ENCODE measurements at places on chromosomes 2 and 18.
A peak's percentile ranks its signal among the peaks of the same experiment; 100 is the strongest.

GRCh38 chr2:205119136-205119535 lies 563.2 kb upstream of the NRP2 start:
- no peak for DNase-seq

GRCh38 chr2:124091721-124092120 lies 66.6 kb downstream of the CNTNAP5 start:
- no peak for DNase-seq

DNA sequence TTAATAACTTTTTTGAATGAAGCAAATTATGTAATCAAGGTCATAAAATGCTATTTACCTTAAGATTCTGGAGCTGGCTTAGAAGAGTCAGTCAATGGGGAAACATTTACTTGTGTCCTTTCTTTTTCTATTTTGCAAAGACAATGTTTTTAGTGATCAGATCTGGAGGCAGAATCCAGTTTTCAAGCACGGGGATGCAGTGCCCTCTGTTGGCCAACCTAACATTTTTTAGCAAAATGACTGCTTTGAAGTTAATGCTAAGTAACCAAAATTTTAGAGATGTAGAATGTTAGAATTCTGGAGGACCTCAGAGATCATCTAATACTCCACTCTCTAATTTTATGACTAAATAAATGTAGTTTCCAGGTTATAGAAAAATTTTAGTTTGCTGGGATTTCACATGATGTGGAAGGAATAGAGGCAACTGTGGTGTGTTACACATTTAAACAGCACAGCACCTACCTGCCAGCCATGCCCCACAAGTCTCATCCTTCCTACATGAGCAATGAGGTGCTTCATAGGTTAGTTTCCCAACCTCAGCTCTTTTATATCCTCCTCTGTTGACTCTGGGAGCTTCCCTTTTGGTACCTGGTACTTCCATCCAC lies 23.6 kb upstream of the SLC9A4 start:
- no peak for DNase-seq

GRCh38 chr2:70450641-70451250 lies 102.9 kb downstream of the TGFA start:
- no peak for DNase-seq

DNA sequence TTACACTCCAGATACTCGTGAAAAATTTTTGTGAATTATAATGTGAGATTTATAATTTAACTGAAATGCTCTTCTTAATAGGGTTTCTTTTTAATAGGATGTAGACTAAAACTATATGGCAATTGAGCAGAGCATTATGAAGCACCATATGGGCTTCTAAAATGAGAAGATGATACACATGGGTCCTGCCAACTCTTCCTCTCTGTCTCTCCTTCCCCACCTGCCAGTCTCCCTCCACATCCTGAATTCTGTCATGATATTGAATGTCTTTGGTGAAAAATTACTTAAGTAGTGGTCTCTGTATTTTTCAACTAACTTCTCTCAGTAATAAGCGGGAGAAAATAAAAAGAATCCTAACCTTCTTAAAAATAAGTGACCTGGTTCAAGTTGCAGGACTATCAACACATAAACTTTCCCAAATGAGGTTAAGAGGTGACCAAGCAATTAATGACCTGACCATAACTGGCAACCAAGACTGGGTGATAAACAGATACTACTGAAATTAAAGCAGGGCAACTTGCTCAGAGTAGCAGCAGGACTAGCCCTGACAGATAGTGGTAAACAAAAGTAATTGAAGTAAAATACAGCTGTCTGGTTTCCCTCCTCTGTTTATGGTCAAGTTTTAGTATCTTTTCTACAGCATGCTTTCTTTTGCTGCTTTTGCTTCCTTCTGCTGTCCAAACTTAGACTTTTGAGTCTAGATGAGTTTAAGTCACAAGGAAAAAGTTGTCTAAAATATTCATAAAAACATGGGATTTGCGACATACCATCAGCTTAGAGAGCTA lies 117.1 kb upstream of the PDE1A start:
- no peak for DNase-seq

- DNase-seq, result no peak
Observed at GRCh38 chr2:204172145-204172600, 235.6 kb downstream of the ICOS start.

DNA sequence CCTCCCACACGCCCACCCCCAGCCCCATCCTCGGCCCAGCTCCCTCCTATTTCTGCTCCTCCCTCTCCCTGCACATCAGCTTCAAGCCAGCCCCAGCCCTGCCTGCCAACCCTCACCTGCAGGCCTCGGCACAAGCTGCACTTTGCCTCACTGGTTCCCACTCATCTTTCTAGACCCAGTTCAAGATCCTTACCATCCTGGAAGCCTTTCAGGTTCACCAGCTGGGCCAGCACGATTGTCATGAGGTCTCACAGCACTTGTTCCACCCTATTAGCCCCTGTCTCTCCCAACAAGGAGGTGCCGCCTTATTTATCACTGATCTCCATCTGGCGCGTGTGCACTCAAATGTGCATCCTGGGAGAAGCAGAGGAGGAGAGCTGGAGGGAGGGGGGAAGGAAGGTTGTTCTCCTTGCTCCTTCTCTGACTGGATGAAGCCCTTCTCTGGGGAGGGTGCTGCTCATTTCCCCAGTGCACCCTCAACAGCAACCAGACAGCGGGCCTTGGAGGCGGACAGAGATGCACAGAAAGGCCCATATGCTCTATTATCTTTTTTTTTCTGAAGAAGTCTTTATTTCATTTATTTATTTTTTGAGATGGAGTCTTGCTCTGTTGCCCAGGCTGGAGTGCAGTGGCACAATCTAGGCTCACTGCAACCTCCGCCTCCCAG lies 15.5 kb upstream of the BIN1 start:
- no peak for DNase-seq

DNA sequence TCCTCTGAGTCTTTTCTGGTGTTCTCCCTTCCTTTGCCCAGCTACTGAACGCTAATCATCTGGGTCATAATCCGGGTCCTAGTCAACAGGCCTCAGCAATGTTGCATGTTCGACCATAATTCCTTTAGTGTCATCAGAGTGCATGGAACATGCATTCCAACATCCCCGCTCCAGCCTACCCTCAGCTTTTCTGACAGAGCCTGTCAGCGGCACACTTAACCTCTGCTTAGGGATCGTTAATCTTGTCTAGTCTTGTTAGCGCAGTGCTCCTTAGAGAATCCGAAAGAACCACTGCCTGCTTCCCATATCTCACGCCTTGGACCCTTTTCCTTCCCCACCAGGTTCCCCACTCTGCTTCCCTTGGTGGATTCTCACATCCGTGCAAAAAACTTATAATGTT lies 767.9 kb upstream of the ID2 start:
- no peak for DNase-seq

DNA sequence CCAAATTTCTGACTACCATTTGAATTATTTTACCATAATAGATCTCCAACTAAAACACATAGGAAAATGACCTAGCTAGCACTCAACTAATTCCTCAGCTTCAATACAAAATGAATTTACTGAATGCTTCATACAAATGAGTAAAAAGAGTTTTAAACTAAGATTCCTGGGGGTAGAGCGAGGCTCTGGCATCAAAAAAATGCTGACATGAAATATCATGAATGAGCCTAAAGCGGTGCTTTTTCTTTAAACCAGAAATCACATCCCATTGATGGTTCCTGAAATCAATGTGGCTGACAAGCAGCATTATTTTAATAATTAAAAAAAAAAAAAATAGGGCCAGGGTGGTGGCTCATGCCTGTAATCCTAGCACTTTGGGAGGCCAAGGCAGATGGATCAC lies 32.1 kb downstream of the WDR33 start:
- DNase-seq, result no peak

- DNase-seq, result no peak
Observed at GRCh38 chr2:28486526-28486925, 9.3 kb upstream of the PLB1 start.

DNA sequence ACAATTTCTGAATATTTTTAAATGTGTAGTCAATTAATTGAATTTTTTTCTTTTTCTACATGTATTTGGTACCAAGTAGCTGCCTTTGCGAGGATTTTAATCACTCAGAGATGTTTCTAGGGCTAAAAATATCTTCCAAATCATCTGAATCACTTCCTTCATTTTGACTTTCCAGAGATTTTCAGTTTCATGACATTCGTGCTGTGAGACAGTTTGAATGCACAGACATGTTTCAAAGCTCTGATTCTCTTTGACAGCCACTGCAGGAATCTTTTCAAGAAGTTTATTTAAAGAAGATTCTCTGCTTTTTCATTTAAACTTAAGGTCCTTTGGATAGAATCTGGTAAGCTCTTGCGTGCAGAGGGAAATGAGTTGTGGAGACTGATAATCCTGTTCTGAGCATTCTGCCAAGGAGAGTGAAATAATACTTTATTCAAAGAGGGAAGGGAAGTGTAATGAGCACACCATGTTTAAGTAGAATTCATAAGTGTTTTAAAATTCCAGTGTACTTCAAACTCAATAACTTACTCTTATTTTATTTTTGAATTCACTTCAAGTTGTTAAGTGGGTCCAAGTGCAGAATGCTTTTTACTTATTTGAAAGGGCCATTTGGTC lies 9.7 kb downstream of the CYBRD1 start:
- no peak for DNase-seq

DNA sequence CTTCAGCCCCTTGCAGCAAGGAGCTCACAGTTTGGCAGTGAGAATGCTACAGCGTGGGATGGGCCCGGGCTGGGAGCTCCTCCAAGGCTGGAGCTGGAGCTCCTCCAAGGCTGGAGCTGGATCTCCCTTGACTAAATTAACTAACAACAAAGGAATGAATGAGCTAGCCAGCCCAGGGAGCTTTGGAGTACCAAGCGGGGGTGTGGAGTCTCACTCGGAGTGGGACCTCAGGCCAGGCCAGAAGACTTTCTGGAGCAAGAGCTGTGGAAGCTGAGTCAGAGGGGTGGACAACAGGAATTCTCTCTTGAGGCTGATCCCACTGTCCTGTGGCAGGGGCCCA lies 244.7 kb upstream of the HS6ST1 start:
- DNase-seq, result no peak

- no peak for DNase-seq
Observed at GRCh38 chr2:200054681-200055468, 99.5 kb downstream of the MAIP1 start.

- DNase-seq, result no peak
Observed at GRCh38 chr2:26530696-26531095, 52.8 kb upstream of the OTOF start.

DNA sequence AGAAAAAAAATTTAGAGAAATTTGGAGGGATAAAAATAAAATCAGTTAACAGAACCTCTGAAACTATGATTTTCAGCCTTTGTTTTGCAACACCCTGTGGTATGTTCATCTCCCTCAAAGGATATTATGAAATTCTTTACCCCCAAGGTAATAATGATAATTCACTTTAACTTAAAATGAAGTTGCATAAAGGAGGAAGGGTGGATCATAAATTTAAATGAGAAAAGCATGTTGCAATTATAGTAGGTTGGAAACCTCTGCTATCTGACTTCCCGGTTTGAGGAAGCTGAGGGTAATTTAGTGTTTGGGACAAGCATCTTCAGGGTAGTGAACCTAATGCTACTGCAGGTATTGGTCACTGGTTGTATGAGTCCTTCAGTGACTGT lies 102.9 kb downstream of the BABAM2 start:
- DNase-seq, result no peak

- no peak for DNase-seq
Observed at GRCh38 chr2:28300485-28301341, 91.9 kb upstream of the FOSL2 start.

DNA sequence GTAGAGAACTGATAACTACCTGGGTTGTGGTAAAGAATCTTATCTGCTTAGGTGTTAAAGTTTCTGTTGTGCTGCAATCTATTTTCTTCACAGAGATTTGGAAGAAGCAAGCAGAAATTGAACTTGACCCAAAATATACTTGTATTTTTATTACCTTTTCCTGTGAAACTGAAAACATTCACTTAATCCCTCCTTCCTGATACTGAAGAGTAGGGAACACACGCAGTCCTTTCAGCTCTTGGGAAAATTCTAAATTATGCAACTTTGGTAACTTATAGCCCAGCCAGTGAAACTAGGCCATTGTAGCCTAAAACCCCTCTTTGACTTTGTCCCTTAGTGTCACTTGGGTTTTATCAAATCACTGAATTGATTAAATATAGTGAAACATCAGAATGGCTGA lies 128.4 kb upstream of the MEIS1 start:
- DNase-seq, result no peak

DNA sequence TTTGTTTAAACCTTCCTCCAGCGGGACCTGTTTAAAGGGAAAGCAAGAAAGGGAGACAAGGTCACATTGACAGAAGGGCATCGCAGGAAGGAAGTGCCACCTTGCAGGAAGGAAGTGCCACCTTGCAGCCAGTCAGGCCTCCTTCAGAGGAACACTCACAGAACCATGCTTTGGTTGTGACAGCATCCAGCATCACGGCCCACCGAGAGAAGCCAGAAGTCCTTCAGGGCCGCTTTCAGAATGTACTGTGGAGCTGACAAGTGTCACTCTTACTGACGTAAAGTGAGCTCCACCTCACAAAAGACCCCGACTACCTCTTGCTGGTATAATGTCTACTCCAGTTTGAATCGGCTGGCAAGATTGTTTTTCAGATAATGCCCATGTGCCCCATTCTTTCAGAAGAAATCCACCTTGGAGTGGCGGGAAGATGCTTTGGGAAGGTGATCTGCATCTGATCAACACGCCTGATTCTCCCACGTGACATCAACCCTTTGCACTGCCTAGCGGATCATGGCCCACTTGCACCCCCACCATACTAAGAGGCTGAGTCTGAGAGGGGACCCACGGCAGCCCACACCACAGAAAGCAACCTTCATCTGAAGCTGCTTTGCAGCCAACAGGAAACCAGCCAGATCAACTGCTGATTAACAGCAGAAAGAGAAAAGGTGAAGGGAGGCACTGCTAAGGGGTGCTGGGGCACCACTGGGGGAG lies 99.8 kb downstream of the UXS1 start:
- DNase-seq, result no peak

- DNase-seq, result peak; percentile 76
Observed at GRCh38 chr18:77650799-77651385, 401.2 kb downstream of the GALR1 start.

GRCh38 chr2:176192351-176192750 lies 3.9 kb downstream of the HOXD1 start:
- no peak for DNase-seq

DNA sequence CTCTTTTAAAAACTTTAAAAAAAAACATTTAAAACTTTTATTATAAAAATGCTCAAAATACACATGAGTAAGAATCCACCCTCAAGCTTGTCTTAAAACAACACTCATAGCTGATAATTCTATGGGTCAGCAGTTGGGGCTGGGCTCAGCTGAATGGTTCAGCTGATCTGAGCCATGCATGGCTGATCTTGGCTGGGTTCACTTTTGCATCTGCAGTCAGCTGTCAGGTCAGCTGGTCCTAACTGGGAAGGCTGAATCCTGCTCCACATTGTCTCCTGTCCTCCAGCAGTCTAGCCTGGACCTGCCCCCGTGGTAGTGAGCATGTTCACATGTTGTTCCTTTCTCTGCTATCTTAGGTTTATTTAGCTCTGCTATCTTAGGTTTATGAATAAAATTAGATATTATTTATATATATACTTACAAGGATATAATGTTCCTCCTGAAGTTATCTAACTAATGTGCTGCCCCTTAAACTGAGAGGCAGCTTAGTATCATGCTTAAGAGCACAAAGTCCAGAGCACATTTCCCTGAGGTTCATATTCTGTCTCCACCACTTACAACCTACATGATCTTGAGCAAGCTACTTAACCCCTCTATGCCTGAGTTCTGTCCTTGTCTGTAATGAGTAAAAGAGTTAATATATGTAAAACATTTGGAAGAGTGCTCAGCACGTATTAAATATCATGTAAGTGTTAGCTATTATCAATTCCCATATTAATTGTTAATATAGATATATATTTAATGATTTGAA lies 309.4 kb downstream of the PTPRM start:
- no peak for DNase-seq
